ENCODE measurements at places on chromosomes 13 and 19.
A peak's percentile ranks its signal among the peaks of the same experiment; 100 is the strongest.

DNA sequence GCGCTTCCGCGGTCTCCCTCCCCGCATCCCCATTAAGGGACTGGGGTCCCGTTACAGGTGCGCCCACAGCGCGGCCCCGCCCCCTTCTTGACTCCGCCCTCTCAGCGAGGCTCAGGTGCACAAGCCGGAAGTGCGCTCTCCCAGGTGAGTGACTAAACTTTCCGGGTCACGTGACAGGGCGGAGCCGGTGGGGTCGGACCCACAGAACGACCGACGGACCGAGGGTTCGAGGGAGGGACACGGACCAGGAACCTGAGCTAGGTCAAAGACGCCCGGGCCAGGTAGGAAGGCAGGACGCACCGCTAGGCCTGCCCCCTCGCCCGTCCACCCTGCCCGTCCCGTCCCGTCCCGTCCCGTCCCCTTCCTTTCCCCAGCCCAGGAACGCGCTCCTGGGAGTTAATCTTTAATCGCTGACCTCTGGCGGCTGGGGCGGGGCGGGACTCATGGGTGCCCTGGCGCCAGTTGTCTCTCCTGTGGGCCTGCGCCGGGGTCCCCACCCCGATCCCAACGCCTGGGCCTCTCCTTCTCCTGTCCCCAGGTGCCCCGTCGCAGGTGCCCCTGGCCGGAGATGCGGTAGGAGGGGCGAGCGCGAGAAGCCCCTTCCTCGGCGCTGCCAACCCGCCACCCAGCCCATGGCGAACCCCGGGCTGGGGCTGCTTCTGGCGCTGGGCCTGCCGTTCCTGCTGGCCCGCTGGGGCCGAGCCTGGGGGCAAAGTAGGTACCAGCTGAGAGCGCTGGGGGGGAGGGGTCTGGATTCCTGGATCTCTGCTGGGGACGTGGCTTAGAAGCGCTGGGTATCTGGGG, at the start of gene CRB3:
CRB3 (plus strand) TSS at position 202 of the 804 bp plus-strand sequence; CDS start at position 633, 431 bp downstream.
- DNase-seq: no peak

DNA sequence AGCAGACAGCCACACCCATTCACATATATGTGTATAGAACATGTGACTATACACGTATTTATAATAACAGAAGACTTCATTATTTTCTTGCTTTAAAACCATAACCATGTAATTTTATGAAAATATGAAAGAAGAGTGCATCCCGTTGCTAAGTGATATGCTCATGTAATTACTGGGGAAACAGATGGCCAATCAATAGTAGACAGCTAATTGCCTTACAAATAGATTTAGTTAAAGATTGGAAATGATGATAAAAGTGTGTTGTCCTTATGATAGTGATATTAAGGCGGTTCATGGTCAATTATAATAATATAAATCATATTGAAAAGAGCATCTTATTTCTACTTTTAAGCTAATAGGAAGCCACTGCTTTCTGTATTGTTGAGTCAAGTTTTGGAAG, 95.9 kb downstream of the RFC3 start:
- DNase-seq: no peak

- peak; percentile 69 for DNase-seq
Observed at GRCh38 chr13:107867701-107868661, 347.4 kb downstream of the LIG4 start.

GRCh38 chr19:28299649-28300048, 913.3 kb downstream of the UQCRFS1 start:
- DNase-seq: no peak

GRCh38 chr19:49316284-49316683, 8.7 kb downstream of the SLC6A16 start:
- no peak for DNase-seq

DNA sequence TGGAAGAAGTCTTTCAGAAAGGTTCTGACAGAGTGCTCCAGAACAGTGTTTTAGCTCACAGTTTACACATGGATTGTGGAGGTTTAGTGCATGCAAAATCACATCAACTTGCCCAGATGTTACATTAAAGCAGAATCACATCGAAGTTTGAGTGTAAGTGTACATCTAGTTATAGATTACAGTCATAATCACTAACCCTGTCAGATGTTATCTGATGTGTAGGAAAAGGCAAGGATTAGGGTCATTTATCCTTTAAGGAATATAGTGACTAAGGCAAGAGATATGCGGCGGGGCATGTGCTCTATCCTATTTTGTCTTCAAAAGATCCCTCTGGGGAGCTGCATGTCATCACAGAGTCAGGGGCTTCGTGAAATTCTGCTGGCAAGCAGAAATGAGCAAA, 66.9 kb downstream of the CYSLTR2 start:
- no peak for DNase-seq

DNA sequence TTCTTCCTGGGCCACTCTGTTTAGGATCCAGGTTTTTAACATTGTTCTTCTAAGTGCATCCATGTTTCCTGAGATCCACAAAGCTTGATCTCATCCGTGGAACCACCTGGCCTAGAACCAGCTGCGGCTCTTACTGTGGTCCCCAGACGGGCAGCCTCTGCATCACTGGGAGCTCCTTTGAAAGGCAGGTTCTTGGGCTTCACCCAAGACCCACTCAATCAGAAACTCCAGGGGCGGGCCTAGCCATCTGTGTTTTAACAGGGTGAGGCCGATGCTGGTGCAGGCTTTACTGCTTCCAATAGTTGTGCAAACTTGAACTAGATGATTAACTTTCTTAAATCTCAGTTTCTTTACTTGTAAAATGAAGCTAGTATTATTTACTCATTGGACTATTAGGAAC, 605.7 kb downstream of the FGF9 start:
- no peak for DNase-seq

DNA sequence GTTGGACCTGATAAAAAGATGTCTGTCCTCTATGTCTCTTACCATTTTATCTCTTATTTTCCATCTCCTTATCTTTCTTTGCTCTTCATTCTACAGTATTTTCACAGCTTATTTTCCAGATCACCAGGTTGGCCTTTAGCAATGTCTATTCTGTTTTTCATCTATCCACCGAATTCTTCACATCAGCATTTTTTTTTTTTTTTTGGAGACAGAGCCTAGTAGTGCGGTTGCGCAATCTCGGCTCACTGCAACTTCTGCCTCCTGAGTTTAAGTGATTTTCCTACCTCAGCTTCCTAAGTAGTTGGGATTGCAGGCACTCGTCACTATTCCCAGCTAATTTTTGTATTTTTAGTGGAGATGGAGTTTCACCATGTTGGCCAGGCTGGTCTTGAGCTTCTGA, 49.0 kb downstream of the DNAJC15 start:
- no peak for DNase-seq

- DNase-seq: no peak
Observed at GRCh38 chr19:29517946-29518345, 7.8 kb upstream of the VSTM2B start.

DNA sequence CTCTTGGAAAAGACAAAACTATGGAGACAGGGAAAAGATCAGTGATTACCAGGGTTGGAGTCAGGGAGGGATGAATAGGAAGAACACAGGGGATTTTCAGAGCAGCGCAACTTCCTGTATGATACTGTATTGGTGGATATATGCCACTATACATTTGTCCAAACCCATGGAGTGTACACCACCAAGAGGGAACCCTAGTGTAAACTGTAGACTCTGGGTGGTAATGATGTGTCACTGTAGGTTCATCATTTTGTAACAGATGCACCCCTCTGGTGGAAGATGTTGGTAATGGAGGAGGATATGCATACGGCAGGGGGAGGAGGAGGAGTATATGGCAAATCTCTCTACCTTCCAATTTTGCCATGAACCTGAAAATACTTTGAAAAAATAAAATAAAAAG, 68.1 kb downstream of the UFM1 start:
- DNase-seq: no peak

DNA sequence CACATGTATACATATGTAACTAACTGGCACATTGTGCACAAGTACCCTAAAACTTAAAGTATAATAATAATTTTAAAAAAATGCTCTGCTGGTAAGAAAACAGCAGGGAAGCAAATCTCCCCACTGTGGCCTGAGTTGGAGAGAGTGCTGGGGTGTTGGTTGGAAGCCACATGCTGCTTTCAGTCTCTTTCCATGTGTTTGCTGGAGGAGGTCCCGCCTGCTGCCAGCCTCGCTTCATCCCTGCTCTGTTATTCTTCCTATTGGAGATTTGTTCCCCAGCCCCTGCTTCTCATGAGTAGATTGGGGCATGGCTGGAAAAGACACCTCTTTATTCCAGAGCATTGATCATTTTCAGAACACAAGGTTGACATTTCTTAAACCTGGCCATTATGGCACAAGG, 230.5 kb downstream of the FGF9 start:
- DNase-seq: no peak

- no peak for DNase-seq
Observed at GRCh38 chr13:112071723-112072533, 5.0 kb downstream of the SOX1 start.

GRCh38 chr19:10238172-10238783, 7.1 kb upstream of the S1PR2 start:
- DNase-seq: peak; percentile 86

GRCh38 chr13:78096221-78096620, 177.6 kb upstream of the EDNRB start:
- DNase-seq: no peak

DNA sequence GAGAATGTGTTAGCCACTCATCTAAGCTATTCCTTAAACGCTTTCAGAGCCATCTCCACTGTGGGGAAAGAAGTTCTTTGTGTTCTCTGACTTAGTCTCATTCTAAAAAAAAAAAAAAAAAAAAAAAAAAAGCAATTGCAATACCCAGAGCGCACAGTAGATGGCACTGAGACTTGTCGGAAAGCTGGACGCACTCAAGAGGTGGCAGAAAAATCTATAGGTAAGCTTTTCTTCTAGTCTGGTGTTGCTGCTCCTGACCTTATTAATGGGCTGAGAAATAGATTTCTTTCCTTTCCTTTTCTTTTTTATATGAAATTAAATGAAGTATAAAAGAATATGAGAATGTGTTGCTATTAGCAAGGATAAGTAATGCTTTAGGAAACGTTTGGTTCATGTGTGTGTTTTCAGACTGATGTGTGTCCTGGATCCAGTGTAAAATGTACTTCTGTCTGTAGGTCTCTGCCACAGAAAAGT, 4.7 kb upstream of the GJB2 start:
- no peak for DNase-seq

DNA sequence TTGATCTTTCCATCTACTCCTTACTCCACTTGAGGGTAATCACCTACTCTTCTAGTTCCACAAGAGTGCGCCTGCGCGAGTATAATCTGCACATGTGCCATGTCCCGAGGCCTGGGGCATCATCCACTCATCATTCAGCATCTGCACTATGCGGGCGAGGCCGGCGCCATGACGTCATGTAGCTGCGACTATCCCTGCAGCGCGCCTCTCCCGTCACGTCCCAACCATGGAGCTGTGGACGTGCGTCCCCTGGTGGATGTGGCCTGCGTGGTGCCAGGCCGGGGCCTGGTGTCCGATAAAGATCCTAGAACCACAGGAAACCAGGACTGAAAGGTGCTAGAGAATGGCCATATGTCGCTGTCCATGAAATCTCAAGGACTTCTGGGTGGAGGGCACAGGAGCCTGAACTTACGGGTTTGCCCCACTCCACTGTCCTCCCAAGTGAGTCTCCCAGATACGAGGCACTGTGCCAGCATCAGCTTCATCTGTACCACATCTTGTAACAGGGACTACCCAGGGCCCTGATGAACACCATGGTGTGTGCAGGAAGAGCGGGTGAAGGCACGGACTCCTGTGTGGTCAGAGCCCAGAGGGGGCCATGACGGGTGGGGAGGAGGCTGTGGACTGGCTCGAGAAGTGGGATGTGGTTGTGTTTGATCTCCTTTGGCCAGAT, 2.7 kb upstream of the KLK2 start:
- no peak for DNase-seq

- no peak for DNase-seq
Observed at GRCh38 chr13:21053231-21053630, 8.2 kb downstream of the LATS2 start.

DNA sequence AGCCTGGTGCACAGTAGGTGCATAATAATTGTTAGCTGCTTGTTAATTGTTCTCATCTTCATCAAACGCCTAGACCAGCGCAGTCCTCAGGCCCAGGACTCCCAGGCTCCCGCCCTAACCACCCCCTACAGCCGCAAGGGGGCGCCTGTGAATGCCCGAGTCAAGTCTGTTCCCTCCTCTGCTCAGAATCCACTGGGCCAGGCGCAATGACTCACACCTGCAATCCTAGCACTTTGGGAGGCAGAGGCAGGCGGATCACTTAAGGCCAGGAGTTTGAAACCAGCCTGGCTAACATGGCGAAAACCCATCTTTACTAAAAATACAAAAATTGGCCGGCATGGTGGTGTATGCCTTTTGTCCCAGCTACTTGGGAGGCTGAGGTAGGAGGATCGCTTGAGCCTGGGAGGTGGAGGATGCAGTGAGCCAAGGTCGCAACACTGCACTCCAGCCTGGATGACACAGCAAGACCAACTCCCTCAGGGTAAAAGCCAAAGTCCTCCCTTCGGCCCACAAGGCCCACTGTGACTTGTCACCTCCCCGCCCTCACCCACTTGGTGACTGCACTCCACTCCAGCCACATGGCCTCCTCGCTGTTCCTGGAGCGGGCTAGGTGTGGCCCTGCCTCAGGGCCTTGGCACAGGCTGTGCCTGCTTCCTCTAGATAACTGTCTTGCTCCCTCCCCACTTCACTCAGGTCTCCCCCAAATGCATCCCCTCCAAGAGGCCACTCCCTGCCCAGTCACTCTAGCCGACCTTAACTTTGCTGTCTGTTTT, 9.1 kb downstream of the ZNF653 start:
- no peak for DNase-seq

DNA sequence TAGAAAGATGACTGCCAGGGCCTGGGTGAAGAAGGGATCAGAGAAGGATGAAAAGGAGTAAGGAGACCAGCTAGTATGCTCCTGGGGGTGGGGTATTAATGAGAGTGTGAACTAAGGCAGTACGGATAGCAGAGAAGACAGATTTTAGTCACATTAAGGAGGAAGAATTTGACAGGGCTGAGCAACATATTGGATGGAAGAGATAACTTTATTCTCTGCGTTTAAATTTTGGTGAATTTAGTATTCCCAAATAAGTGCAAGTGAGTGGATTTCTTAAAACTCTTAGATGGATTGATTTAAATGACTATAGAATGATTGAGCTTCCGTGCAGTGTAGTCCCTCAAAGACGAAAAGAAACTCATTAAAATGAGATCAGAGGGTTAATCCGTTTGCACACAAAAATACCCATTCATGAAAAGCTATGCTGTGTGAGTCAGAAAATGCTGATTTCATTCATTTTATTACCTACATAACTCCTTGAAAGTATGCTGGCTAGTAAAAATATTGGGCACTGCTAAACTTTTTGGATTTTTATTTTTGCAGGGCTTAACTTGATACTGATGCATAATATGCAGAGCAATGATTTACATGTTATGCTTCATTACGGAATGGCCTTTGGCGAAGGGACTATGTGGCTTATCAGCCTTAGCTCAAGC, 54.1 kb downstream of the WDFY2 start:
- DNase-seq: no peak

- DNase-seq: no peak
Observed at GRCh38 chr13:64782466-64782865, 2447.7 kb downstream of the PCDH9 start.

GRCh38 chr13:99935772-99936171, 35.8 kb downstream of the ZIC5 start:
- no peak for DNase-seq

- DNase-seq: no peak
Observed at GRCh38 chr19:7793493-7793892, 30.4 kb downstream of the CLEC4M start.
